ENCODE measurements at places on chromosomes 5 and 9. TPM values are rescaled to one million over a fixed set of nuclear protein-coding genes. Genes with fewer than 3 reads are reported as not detected.

CDKN2A gene
- 5.4 TPM for total RNA-seq

EPB41L4B gene
- total RNA-seq: 0.16 TPM

DOCK2 gene
- total RNA-seq: 0.16 TPM

TEX48 gene
- total RNA-seq: not detected

DOCK8 gene
- total RNA-seq: 8.6 TPM

KLF9 gene
- 26.4 TPM for total RNA-seq

BAAT gene
- under 0.01 TPM for total RNA-seq

TGFBR1 gene
- 23.7 TPM for total RNA-seq

ZBTB34 gene
- 12.9 TPM for total RNA-seq

PCDHGA7 gene
- 0.65 TPM for total RNA-seq

PAPPA gene
- 0.32 TPM for total RNA-seq

LMX1B gene
- total RNA-seq: not detected

PCDHGA10 gene
- 2.1 TPM for total RNA-seq

GDF9 gene
- not detected for total RNA-seq

FOXD4 gene
- total RNA-seq: 0.25 TPM

ANKRD31 gene
- total RNA-seq: under 0.01 TPM

UGT3A1 gene
- total RNA-seq: not detected

CENPP gene
- total RNA-seq: 2.3 TPM

NTRK2 gene
- total RNA-seq: under 0.01 TPM

PCDHGB3 gene
- total RNA-seq: 8.4 TPM

SPATA31D4 gene
- not detected for total RNA-seq

Measured in bladder microvascular endothelial cell (primary cell).